ENCODE measurements at places on chromosomes 7 and 10.

- DNase-seq, result no peak
These were observed 117.6 kb upstream of the CDC14C start for GRCh38 chr7:48806731-48807130.

- no peak for DNase-seq
These were observed 50.3 kb upstream of the CHST15 start for GRCh38 chr10:124143721-124144120.

DNA sequence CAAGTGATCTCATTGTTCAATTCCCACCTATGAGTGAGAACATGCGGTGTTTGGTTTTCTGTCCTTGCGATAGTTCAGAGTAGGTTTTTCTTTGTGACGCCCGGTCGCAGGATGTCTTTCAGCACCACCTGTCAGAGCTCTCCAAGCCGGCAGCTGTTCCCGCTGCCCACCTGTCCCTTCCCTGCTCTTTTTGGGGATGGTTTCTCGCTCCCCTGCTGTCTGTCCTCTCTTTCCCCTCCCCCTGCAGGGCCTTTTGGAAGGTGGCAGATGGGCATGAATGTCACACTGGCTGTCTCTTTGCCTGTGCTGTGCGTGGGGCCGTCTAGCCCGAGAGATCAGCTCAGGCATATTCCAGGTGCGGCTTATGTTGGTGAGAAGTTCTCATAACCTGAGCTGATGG lies 137.0 kb downstream of the GRK5 start:
- no peak for DNase-seq

GRCh38 chr10:62054408-62054807 lies 152.9 kb downstream of the ARID5B start:
- DNase-seq, result no peak

GRCh38 chr7:151731022-151731441 lies 145.9 kb downstream of the PRKAG2 start:
- DNase-seq, result no peak

- DNase-seq, result no peak
These were observed 85.6 kb upstream of the CAPZA2 start for GRCh38 chr7:116776610-116777289.

GRCh38 chr10:33818343-33818742 lies 483.9 kb upstream of the NRP1 start:
- no peak for DNase-seq

GRCh38 chr10:26044141-26044749 lies 110.2 kb downstream of the MYO3A start:
- DNase-seq, result no peak

- no peak for DNase-seq
These were observed 49.9 kb upstream of the NANOS1 start for GRCh38 chr10:118979661-118980060.

DNA sequence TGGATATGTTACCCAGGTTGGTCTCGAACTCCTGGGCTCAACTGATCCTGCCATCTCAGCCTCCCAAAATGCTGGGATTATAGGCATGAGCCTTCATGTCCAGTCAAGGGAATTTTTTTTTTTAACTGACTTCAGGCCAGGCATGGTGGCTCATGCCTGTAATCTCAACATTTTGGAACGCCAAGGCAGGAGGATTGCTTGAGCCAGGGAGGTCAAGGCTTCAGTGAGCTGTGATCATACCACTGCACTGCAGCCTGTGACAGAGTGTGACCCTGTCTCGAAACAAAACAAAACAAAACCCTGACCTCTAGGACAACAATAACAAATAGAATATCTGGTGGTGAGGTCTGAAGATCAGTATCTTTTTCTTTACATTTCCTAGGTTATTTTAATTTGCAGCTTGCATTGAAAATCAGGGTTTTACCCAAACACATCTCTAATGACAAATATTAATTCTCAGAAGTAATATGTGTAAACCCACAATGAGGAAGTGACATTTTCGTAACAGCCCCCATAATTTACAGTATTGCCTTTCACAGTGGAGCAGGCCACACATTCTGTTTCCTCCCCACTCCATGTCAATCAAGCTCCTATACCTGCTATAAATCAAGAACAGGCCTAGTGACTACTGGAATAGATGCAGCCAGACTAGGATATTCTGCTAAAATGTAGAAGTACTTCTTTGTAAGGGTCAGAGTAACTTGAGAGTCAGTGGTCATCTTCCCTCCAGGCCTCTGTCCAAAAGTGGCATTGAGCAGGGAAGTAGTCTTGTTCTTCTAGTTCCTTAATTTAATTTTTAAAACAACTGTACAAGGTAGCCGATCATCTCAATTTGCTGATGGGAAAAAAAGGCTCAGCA lies 43.3 kb upstream of the ECHDC3 start:
- no peak for DNase-seq

DNA sequence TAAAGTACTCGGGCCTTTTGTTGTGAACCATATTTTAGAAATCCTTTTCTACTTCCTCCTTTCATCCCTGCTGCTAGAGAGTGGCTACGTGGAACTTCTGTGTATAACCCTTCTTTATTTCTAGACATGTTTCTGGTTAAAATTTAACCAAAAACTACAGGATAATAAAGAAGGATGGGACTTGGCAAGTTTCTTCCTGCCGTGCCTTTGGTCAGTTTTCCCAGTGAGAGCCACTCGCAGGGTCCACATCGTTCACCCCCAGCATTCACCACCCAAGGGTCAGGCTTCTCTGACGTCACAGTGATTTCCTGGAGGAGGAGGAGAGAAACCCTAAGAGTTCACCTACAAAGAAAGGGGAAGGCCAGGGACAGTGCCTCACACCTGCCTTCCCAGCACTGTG lies 45.4 kb downstream of the NKX6-2 start:
- no peak for DNase-seq

- DNase-seq, result no peak
These were observed 48.8 kb downstream of the COL26A1 start for GRCh38 chr7:101411508-101411874.

DNA sequence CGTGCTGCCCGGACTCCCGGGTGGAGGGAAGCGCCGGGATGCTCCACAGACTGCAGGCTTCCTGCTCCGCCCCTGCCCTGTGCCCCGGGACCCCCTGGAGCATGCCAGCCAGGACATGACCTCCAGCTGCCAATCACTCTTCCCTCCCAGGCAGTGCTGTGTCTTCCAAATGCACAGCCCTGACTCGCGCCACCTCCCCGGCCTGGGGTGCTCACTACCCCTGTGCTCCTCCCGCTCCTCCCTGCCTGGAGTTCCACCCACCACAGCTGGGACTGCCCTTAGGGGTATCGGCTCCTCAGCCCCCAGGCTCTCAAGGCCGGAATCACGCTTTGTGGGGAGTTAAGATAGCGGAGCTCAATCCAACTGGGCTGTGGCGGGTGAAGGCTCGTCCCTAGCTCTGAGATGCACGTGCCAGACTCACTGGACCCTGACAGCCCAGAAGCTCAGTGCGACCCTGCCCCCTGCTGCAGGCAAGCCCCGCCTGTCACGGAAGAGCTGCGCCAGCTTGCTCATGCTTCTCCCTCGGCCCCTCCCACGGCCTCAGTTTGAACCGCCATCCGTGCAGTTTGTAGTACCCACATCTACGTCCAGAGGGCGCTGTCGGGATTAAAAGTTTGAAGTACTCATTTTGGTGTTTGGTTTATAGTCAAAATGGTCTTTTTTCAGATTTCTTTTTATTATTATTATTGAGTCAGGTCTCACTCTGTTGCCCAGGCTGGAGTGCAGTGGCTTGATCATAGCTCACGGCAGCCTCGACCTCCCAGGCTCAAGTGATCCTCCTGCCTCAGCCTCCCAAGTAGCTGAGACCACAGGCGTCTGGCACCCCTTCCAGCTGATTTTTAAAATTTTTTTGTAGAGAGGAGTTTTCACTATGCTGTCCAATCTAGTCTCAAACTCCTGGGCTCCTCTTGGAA lies 142.5 kb upstream of the TCERG1L start:
- peak; percentile 59 for DNase-seq

DNA sequence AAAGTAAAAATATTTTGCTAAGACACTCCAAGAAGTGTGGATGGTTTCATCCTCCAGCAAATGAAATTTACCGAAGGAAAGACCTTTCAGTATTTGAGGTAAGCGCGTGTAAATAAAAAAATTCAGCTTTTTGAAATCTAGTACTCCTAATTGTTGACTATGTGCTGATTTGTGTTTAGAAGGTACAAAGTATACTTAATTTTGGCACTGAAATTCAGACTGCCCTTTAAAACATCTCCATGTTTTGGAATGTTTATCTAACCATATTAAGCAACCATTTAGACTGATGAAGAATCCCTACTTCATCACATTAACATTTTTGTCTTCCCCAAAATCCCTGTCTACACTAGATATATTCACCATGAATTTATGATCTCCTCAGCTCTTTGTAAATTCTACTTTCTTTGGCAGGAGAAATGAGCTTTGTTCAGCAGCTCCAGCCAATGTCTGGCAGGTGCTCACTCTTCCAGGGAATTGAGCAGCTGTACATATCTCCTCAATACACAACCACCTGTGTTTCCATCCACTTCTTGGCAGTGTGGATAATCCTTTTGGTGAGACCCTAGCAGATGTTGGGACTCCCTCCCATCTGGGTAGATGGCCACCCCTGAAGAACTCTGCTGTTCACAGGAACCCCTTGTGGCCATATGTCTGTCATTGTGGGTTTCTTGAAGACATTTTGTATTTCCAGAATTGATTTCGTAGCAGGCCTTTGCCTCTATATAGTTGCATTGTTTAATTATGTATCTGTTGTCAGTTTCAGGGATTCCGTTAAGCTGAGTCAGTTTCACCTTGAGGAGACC lies 129.4 kb upstream of the SAMD8 start:
- DNase-seq, result no peak

GRCh38 chr10:11178606-11179515 lies 161.2 kb downstream of the CELF2 start:
- DNase-seq, result peak; percentile 89

All from activated T-helper 2 cell treated with anti-CD3 and anti-CD28 coated beads, Interferon-gamma antibody, Interleukin-2, Interleukin-4, amounts not matched to agents 10 μg/mL and 5 μg/mL and 100 μg/mL, durations not matched to agents 14 hours and 24 hours and 36 hours (primary cell).